ENCODE measurements at places on chromosomes 4 and X. TPM values are rescaled to one million over a fixed set of nuclear protein-coding genes. Genes with fewer than 3 reads are reported as not detected.

- H3K27ac ChIP-seq, result no peak overlapping the region
- no peaks in the 10 kb centered on the region for H3K27me3 ChIP-seq
- H3K4me3 ChIP-seq, result no peak overlapping the region
- no peak for DNase-seq
- no peaks in the 10 kb centered on the region for H3K4me1 ChIP-seq
Observed at GRCh38 chr4:136754810-136755530, 777.3 kb downstream of the PCDH18 start.

- no peaks in the 10 kb centered on the region for H3K27me3 ChIP-seq
- H3K27ac ChIP-seq, result peak overlapping the region; percentile 50
- DNase-seq, result peak; percentile 19
- H3K4me3 ChIP-seq, result no peak overlapping the region
- peaks cover 8% of the 10 kb centered on the region for H3K4me1 ChIP-seq
- H3K36me3 ChIP-seq, result no peaks in the 10 kb centered on the region
Observed at GRCh38 chr4:186845137-186845842, 121.6 kb upstream of the FAT1 start.

DNA sequence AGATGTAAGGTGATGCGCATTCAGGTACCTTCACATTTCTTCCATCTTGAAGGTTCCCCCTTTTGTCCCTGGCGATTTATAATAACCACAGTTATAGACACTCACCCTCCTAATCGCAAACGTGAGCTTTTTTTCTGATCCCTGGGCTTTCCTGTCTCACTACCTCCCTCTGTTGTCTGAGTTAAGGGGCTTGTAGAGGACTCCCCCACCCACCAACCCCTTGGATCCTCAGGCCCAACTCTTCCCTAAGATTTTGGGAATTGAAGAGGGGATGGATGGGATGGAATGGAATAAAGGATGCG lies 1.4 kb downstream of the CNKSR2 start:
- no peaks in the 10 kb centered on the region for H3K4me1 ChIP-seq
- no peak for DNase-seq
- no peaks in the 10 kb centered on the region for H3K36me3 ChIP-seq

DNA sequence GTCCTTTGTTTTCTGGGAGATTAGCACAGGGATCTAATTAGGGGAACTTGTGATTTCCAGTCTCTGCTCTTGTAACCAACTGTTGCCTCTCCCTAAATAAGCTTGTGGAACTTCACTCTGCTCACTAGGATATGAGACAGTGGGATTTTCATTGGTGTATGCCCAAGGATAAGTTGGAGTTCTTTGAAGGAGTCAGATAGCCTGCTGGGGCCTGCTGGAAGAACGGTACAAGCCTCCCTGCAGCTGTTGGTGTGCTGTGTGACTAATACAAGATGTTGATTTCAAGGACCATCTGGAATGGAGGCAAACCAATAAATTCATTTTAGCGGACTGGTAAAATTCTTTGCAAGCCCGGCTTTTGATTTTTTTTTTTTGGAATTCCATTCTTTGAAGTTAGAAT lies 167.0 kb downstream of the AASDH start:
- no peaks in the 10 kb centered on the region for H3K36me3 ChIP-seq
- H3K27ac ChIP-seq, result no peak overlapping the region
- DNase-seq, result no peak
- H3K4me1 ChIP-seq, result no peaks in the 10 kb centered on the region
- H3K27me3 ChIP-seq, result no peaks in the 10 kb centered on the region
- H3K4me3 ChIP-seq, result no peak overlapping the region

GRCh38 chr4:149031399-149031798 lies 589.2 kb upstream of the NR3C2 start:
- no peak overlapping the region for H3K4me3 ChIP-seq
- no peaks in the 10 kb centered on the region for H3K27me3 ChIP-seq
- no peaks in the 10 kb centered on the region for H3K36me3 ChIP-seq
- no peaks in the 10 kb centered on the region for H3K4me1 ChIP-seq
- no peak overlapping the region for H3K27ac ChIP-seq
- DNase-seq, result no peak

DNA sequence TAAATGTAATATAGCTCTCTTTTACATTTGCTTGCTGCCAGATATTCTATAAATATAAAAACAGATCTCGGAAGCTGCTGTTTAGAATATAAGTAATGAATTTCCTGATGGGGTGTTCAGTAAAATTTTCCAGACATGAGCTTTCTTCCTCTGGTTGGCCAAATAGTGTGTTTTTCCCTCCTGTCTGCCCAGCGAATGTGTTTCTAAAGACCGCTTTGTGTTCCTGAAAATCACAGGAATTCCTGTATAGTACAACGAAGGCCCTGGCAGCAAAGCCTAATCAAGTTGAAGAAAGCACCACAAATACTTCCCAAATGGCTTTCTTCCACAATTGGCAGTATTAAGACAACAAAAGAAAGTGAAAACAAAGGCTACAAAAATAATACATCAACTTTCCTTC lies 494.1 kb downstream of the INPP4B start:
- H3K27ac ChIP-seq, result no peak overlapping the region
- H3K27me3 ChIP-seq, result no peaks in the 10 kb centered on the region
- no peak for DNase-seq
- H3K4me1 ChIP-seq, result peaks cover 91% of the 10 kb centered on the region
- H3K36me3 ChIP-seq, result no peaks in the 10 kb centered on the region

GRCh38 chr4:154076921-154077320 lies 288.0 kb upstream of the SFRP2 start:
- peaks cover 4% of the 10 kb centered on the region for H3K27me3 ChIP-seq
- H3K4me3 ChIP-seq, result no peak overlapping the region
- H3K4me1 ChIP-seq, result no peaks in the 10 kb centered on the region
- H3K27ac ChIP-seq, result no peak overlapping the region
- no peak for DNase-seq

The GPR50 gene
- not detected for total RNA-seq

The AGTR2 gene
- not detected for total RNA-seq
